ENCODE measurements at places on chromosomes 12 and 14.

GRCh38 chr12:117000316-117000715, 89.6 kb downstream of the FBXW8 start:
- no peak for DNase-seq

GRCh38 chr12:102685172-102685571, 204.8 kb upstream of the IGF1 start:
- no peak for DNase-seq

- DNase-seq = no peak
Observed at GRCh38 chr12:47052274-47052673, 27.1 kb upstream of the PCED1B start.

DNA sequence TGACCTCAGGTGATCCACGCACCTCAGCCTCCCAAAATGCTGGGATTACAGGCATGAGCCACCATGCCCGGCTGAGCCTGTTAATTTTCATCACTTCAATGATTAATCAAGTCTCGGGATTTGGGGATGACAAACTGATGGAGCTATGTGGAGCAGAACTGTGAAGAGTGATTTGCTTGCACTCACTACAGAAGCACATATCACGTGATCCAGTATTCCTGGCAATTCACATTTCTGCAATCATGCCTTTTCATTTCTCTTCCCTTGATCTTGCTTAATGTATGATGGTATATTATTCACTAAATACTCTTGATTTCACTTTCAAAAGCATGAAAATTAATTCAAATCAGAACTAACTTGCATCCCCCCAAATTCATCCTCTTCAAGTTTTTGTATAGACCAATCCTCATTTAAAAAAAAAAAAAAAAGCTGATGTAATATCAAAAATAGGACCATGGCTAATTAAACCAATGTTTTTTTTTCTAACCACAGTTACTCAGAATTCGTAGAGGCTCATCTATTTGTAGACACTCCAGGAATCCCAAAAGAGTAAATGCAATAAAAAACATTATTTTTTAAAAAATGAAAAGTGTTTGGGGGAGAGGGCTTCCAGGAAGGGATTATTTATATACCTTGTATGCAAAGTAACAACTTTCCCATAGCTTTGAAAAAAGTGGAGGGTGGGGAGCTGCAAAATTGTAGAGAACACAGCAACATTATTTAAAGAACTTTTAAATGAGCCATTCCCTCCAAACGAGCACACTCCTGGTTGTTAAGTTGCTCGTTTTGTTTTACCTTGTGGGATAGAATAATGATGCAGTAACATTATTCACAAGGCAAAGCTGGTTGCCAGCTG, 7.0 kb upstream of the ATXN2 start:
- no peak for DNase-seq

Measured in NCI-H187 treated with DMSO at 0.1 percent for 48 hours (cell line).